ENCODE measurements at places on chromosomes 7 and 10.

DNA sequence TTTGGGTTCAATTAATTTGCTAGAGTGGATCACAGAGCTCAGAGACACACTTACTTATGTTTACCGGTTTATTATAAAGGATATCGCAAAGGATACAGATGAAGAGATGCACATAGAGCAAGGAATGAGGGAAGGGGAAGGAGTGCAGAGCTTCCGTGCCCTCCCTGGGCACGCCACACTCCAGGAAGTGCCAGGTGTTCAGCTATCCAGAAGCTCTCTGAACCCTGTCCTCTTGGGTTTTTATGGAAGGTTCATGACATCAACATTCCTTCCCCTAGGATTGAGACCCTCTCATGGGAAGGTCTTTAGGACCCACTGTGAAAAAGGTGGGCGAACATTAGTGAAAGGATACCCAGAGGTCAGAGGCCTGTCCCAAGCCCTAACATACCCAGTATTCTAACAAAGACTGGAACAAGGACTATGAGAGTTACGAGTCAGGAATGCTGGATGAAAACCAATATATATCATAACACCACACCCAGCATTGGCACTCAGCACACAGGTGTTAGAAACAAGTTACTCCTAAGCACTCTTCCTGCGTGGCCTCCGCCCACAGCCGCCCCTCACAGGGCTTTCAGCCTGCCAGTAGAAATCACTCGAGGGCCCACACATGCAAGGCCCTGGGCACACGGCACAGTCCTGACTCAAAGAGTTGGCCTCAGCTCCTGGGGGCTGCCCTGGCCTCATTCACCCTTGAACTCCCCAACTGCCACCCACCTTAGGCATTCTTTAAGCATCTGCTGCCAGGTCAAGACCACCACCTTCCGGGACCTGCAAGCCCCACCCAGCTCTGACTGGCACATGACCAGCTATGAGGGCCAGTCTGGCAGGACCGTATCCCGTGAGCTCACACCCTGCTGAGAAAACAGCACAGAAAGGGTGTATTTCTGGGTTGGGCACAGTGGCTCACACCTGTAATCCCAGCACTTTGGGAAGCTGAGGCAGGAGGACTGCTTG, 5.6 kb upstream of the AIFM2 start:
- no peak for DNase-seq

DNA sequence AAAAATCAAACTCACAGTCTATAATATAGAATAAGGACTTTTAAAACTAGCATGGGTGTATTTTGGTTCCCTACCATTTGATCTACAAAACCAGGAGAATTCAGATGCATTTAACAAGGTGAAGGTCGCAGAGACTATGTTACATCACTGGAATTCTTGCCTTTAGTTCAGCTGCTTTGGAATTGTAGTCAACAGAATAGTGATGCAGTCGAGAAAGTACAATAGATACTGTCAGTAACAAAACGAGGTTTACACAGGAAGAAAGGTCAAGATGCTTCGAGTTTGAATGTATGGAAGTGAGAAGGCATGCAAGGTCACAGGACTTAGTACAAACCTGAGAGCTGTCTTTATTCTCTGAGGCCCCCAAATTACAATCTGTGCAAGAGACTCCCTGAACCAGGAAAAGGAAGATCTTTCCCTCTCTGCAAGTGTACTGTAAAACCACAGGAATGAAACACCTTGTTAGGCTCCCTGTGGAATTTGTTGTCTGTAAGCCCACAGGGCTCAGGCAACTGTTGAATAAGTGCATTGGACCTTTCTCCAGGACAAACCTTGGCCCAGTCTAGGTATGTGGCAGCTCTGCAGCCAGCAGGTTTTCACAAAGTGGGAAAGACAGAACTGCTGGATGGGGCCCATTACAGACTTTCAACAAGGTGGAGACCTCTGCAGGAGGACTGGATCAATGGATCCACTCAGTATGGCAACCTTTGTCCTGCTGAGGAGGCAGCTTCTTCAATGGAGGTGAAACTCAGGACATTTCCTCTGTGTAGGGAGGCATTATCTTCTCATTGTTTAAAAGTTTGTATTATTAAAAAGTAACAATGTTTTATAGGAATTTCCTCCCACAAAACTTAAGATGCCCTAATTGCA, 101.1 kb upstream of the GSDME start:
- no peak for DNase-seq

- no peak for DNase-seq
Measured at GRCh38 chr10:95988702-95989101, 54.7 kb upstream of the CCNJ start.

GRCh38 chr10:66045859-66046258, 880.0 kb upstream of the LRRTM3 start:
- DNase-seq: no peak

DNA sequence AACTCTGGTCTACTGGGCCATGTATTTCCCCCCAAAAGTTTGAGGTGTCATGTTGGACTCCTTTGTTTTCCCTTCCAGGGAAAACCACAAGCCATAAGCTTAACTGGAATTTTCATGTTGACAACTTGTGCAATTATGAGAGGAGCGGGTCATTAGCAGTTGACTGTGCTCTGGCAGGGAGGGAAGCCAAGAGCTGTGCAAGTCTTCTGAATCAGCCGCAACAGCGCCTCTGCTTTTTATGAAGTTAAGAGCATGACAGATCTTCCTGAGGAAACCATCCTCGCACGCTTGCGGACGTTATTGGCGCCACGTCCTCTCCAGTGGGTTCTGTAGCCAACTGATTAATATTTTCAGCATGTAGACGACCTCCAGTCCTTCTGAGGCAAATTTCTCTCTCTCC, 148.7 kb upstream of the MKI67 start:
- DNase-seq: peak; percentile 16

DNA sequence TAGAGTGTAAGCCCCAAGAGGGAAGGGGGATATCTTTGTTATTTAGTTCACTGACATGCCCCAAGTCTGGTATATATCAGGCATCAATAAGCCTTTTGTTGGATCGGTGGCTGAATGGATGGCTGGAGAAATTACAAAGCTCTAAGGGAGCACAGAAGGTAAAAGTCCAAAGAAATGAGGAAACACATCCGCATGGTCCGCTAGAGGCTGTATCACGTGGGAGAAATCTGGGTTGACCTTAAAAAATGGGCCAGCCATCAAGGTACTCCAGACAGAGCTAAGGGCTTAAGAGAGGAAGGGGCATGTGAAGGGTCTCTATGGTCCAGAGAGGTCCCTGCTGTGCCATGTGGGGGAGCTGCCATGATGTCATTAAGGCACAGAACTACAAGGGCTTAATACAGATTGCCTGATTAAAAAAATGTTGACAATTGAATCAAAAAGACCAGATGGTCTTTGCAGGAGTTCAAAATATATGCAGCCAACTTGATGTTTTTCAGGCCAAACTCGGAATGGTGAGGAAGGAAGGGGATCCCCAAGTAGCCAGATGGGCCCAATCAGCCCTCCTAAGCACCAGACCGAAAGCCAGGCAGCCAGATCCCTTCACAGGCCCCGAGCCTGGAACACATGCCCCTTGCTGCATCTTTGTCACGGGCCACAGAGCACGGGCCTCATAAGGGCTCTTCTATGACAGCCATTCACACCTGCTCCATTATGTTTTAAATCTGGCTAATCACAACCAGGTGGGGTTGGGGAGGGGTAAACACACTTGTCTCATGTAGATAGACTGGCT, 31.9 kb downstream of the SCRN1 start:
- DNase-seq: no peak

DNA sequence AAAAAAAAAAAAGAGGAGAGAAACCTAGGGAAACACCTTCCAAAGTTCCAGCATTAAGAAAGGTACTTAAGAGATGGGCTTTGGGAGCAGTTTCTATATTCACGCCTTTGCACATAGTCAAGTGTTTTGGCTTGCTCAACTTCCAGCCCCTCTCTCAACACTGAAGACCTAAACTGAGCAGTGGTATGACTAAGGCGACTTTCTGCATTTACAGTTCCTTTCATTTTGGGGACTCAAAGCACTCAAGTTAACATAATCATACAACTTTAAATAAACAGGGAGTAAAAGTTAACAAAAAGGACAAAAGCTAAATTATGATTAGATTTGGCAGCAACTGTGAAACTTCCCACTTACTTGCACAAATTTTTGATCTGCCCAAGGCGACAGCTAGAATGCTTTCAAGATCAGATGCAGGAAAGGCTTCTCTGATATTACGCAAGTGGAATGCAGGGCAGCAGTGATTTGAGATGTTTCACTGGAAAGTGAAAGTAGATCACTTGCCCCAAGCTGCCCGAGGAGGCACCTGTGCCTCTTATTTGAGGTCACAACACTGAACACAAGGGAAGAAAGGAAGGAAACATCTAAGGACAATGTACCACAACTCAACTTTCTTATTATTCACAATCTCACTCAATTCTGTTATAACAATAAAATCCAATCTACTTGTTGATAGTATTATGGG, 199.5 kb downstream of the SKAP2 start:
- peak; percentile 46 for DNase-seq
